Progenitor cell of endocrine pancreas (in vitro differentiated cells): ENCODE measurements at places on chromosomes 11 and 22. TPM values are rescaled to one million over a fixed set of nuclear protein-coding genes. Genes with fewer than 3 reads are reported as not detected.

- H3K4me1 ChIP-seq: no peaks in the 10 kb centered on the region
- H3K4me3 ChIP-seq: no peak overlapping the region
- no peaks in the 10 kb centered on the region for H3K27me3 ChIP-seq
- peaks cover 39% of the 10 kb centered on the region for H3K36me3 ChIP-seq
- DNase-seq: no peak
- H3K27ac ChIP-seq: no peak overlapping the region
Measured at GRCh38 chr11:77699425-77699824, 61.8 kb upstream of the CLNS1A start.

- H3K36me3 ChIP-seq: no peaks in the 10 kb centered on the region
- DNase-seq: no peak
- H3K4me3 ChIP-seq: no peak overlapping the region
- no peak overlapping the region for H3K27ac ChIP-seq
- peaks cover 10% of the 10 kb centered on the region for H3K4me1 ChIP-seq
Measured at GRCh38 chr11:126816645-126817044, 183.9 kb downstream of the KIRREL3 start.

- H3K36me3 ChIP-seq: no peaks in the 10 kb centered on the region
- no peak overlapping the region for H3K4me3 ChIP-seq
- DNase-seq: no peak
- no peak overlapping the region for H3K27ac ChIP-seq
Measured at GRCh38 chr11:10719616-10720015, 26.1 kb upstream of the IRAG1 start.

DNA sequence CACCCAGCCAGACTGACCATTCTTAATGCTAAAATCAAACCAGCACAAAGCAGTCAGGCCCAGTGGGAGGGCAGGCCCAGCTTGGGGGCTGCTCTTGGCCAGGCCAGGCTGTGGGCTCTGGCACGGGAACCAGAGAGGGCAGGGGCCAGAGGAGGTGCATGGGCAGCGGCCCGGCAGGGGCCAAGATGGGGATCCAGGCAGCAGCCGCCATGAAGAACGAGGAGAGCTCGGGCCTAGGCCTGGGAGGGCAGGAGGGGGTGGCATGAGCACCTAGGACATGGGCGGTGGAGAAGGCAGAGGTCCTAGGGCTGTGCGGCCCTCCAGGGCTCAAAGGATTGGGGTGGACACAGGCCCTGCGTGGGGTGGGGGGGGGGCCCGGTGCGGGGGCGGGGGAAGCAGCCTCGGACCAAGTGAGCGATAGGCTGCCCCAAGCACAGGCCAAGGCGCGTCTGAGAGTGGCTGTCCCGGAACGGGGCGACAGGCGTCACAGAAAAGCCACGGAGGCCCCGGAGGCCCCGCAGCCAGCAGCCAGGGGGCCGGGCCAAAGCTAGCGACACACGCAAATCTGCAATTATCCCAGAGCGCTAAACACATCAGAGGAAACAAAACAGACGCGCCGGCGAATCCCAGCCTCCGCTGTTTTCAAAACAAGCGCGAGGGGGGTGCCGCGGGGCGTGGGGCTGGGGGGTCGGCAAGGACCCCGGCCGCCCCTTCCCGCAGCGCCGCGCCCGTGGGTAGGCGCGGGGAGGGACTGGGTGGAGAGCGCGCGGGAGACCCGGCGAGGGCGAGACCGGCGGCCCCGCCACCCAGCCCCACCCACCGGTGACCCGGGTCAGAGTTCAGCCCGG lies 8.3 kb downstream of the PLXNB2 start:
- H3K36me3 ChIP-seq: no peaks in the 10 kb centered on the region
- no peak overlapping the region for H3K27ac ChIP-seq
- H3K4me1 ChIP-seq: peaks cover 16% of the 10 kb centered on the region

DNA sequence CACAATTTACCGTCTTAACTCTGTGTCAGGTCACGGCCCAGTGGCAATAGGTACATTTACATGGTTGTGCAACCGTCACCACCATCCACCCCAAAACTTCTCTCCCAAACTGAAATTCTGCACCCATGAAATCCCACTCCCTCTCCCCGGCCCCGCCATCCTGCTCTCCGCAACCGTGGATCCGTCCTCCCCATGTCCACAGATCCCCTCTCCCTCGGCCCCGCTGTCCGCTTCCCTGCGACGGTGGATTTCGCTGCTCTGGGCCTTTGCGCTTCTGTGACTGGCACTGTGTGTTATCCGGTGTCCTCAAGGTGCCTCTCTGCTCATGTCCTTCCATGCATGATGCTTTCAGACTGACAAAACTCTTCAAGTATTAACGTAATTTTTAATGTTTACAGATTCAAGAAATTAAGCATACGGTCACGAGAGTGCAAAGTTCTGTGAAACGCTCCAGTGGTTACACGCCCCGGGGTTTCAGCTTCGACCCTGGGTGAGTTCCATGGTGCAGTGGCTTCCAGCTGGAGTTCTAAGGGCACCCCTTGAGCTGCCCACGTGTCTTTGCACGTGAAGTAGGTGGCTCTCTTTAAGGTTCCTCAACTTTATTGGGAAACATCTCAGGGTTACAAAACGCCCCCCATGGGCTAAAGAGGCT lies 76.4 kb downstream of the KCNQ1 start:
- no peaks in the 10 kb centered on the region for H3K36me3 ChIP-seq
- DNase-seq: peak; percentile 4
- no peak overlapping the region for H3K4me3 ChIP-seq
- no peak overlapping the region for H3K27ac ChIP-seq
- peaks cover 3% of the 10 kb centered on the region for H3K4me1 ChIP-seq

DNA sequence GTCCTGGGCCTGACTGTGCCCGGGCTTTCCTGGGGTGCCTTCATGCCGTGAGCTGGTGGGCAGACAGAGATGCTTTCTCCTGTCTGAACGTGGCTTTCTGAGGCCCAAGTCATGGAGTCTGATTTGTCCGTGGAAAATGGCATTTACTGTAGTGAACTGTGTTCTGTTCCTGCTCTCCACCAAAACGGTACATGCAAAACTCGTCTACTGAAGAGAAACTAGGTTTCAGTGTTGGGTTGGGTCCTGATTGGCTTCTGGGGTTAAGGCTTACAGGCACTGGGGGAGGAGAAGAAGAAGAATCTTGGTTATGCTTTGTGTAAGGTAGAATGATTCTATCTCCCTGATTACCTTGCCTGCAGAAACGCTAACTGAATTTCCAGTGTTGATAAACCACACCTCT lies 541.7 kb downstream of the NTM start:
- H3K27ac ChIP-seq: no peak overlapping the region
- peaks cover 4% of the 10 kb centered on the region for H3K4me1 ChIP-seq
- peaks cover 68% of the 10 kb centered on the region for H3K27me3 ChIP-seq
- no peak for DNase-seq
- peak overlapping the region; percentile 83 for H3K4me3 ChIP-seq

DNA sequence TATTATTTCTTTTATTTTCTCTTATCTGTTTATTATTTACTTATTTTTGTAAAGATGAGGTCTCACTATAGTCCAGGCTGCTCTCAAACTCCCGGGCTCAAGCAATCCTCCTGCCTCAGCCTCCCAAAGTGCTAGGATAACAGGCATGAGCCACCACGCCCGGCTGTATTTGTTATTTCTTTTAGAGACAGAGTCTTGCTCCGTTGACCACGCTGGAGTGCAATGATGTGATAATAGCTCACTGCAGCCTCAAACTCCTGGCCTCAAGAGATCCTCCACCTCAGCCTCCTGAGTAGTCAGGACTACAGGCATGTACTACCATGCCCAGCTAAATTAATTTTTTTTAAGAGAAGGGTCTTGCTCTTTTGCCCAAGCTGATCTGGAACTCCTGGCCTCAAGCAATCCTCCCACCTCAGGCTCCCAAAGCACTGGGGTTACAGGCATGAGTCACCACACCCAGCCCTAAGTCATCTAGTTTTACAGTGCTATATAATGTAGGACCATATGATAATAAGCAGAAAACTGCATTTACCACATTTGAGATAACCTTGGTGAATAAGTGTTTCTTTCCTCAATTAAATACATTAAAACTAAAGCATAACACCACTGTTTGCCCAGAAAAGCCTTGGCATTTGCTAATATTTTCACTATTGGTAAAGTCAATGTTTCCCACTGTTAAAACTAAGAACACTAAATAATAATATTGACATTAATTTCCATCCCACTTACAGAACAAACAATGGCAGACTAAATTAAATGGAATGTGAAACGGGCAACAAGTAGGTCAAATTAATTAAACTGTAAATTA lies 127.5 kb downstream of the SIK3 start:
- H3K4me1 ChIP-seq: peaks cover 24% of the 10 kb centered on the region
- no peak overlapping the region for H3K27ac ChIP-seq
- no peak for DNase-seq
- H3K36me3 ChIP-seq: no peaks in the 10 kb centered on the region
- no peaks in the 10 kb centered on the region for H3K27me3 ChIP-seq
- H3K4me3 ChIP-seq: no peak overlapping the region

DNA sequence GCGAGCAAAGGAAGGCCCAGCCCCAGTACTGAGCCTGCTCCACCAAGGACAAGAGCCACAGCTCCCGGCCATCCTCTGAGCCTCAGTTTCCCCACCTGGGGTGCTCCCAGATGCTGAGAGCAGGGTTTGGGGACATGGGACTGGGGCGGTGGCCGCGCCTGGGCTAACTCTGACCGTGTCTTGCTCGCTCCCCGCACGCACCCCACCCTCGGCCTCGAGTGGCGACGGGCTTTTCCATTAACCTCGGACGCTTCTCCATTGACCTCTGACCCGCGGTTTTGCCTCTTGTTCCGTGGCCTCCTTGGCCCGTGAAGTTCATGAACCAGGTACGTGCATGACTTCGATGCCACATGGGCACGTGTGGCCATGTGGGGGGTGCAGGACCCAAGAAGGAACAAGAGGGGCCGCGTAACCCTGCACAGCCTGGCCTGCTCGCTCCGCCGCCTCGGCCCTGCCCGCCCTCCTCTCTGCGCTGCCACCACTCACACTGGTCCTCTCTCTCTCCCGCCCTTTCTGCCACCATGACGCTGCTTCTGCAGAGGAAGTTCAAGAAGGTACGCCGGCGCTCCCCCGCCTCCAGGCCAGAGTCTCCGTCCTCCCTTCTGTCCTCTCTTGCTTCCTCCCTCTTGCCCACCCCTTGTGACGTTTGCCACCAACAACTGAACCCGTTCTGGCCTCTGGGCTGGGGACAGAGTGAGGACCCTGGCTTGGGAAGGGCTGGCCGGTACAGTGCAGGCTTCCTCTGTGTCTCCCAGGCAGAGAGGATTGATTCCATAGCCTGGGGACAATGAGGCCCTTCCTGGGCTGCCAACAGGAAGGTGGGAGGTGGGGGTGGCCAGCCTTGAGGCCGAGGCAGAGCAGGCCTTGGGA lies 6.9 kb downstream of the TNNT3 start:
- no peaks in the 10 kb centered on the region for H3K36me3 ChIP-seq
- no peak overlapping the region for H3K4me3 ChIP-seq
- H3K27me3 ChIP-seq: peaks cover 21% of the 10 kb centered on the region
- peak overlapping the region; percentile 75 for H3K27ac ChIP-seq

- H3K27me3 ChIP-seq: no peaks in the 10 kb centered on the region
- H3K4me1 ChIP-seq: peaks cover 9% of the 10 kb centered on the region
- H3K36me3 ChIP-seq: no peaks in the 10 kb centered on the region
- no peak overlapping the region for H3K4me3 ChIP-seq
Measured at GRCh38 chr11:91664521-91664920, 560.1 kb upstream of the FAT3 start.

- no peak for DNase-seq
- no peak overlapping the region for H3K4me3 ChIP-seq
- no peaks in the 10 kb centered on the region for H3K27me3 ChIP-seq
- H3K36me3 ChIP-seq: no peaks in the 10 kb centered on the region
- H3K4me1 ChIP-seq: peaks cover 10% of the 10 kb centered on the region
Measured at GRCh38 chr11:85918910-85919794, 64.0 kb downstream of the CCDC83 start.

POLA2 gene
- total RNA-seq: 24.4 and 27.4 TPM in 2 replicates

ACRV1 gene
- total RNA-seq: 0.50 and 0.55 TPM in 2 replicates
